Activated CD4-positive, alpha-beta memory T cell treated with anti-CD3 and anti-CD28 coated beads, Interleukin-2, amount 10 ng/mL, durations not matched to agents 7 days and 5 days (primary cell): ENCODE measurements at places on chromosomes 3 and 15. TPM values are rescaled to one million over a fixed set of nuclear protein-coding genes. Genes with fewer than 3 reads are reported as not detected.

GRCh38 chr15:52236013-52236412 lies 44.8 kb upstream of the GNB5 start:
- DNase-seq: no peak

- no peak for DNase-seq
Measured at GRCh38 chr3:174466471-174467054, 392.6 kb upstream of the NAALADL2 start.

GRCh38 chr15:56674857-56675256 lies 58.5 kb downstream of the ZNF280D start:
- no peak for DNase-seq

DNA sequence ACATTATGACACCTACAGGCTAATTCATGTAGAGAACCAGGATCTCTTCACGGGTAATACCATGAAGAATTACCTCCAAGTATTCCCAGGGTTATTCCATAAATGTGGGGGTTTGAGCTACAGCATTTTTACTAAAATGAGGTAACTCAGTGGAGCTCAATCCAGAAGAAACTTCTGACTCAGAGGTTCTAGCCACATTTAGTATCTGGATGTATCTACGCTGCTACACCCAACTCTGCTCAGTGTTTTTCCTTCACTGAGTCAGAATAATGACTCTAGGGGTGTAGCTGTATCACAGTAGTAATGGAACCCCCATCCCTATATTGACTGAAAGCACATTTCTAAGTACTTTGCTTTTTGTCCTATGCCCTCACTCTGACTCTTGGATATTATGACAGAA lies 52.4 kb downstream of the COPS2 start:
- DNase-seq: no peak

DNA sequence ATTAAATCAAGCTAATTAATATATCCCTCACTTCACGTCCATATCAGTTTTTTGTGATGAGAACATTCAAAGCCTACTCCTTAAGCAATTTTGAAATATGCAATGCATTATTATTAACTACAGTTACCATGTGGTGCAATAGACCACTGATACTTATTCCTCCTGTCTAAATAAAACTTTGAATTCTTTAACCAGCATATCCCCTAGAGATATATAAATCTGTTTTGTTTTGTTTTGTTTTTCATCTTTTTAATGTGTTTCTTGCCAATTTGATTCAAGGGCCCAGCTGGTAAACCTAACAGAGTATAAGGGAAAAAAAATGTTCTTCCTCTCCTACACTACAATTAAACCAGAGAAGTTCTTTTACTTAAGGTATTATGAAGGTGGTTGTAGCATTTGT lies 524.2 kb downstream of the NAALADL2 start:
- no peak for DNase-seq

GRCh38 chr3:132622761-132623160 lies 25.7 kb downstream of the ACKR4 start:
- DNase-seq: no peak

The GMNC gene
- total RNA-seq: not detected

The LMAN1L gene
- total RNA-seq: 0.63 TPM

The SPTBN5 gene
- 1.5 TPM for total RNA-seq
